ENCODE measurements at places on chromosomes 6 and 20.

DNA sequence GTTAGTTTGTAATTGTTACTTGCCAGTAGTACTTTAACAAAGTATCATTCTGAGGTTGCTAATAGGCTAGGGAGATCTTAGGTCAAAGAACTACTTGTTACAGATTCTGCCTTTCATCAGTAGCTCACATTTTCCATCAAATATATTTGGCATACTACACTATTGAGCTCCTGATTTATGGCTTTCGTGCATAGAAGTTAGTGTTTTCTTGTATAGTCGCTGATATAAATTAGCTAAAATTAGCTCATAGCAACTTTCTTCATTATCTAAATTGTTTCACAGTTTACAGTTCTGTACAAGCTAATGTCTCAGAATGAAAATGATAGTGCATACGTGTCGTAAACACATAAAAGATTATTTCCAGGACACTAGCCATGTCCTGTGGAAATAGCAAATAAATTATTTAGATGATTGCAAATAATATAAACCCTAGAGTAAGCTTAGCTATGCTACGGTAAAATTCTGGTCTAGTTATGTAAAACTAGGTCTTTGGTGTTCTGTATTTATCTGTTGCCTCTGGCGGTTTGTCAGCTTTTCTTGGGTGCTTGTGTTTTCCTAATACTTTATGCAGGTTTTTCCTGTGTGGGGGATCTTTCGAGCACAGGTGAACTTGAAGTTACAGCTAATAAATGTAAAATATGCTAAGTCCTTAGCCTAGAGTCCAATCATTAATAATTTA is 15.1 kb downstream of the PDE7B start:
- no peak for DNase-seq

DNA sequence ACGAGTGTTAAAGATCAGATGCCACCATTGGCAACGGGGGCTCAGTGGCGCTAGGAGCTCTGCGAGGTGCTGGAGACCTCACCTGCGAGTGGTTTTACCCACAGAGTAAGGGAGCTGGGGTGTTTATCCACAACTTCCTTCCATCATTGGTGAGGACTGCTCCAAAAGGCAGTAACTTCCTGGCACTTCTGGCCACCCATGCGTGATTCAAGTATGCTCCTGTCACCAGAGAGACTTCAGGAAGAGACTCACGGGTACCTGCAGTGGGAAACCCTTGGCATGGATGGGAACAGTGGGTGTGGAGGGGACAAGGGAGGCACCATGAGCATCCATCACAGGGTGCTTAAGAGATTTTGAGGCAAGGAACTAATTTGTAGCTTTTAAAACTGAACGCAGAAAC is 53.2 kb downstream of the RIN2 start:
- no peak for DNase-seq

GRCh38 chr20:50516180-50516934 is 6.2 kb downstream of the PTPN1 start:
- DNase-seq, result no peak

DNA sequence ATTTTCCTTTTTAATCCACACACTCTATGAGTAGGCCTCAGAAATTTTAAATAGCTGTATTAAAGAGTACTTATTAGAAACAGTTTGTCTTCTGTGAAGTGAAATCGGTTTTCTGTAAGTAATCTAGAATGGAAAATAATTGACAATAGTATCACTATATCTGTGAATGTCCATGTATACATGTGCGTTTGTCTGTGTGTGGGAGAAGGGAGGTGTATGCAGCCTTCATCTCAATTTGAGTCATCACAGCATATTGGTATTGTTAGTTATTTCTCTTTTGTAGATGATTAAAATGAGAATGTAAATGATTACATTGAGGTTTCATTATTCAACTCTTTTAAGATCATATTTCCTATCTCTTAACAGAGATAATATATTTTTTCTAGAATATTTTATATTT is 206.0 kb downstream of the EYS start:
- no peak for DNase-seq

DNA sequence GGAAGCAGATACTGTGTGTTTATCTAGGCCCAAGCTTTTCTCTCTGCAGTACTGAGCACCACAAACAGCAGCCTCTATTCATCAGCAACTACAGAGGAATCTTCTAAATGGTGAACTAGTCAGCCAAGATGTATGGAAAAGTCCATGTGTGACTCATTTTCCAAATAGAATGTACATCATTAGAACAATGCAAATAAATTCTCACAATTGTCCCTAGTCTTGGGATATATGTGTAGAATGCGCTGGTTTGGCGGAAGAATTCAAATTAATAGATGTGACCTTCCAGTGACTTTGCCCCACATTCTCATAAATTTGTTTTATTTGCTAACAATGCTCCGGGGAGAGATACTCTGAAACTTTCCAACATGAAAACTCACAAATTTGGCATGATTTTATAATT is 436.2 kb downstream of the CBLN4 start:
- no peak for DNase-seq

GRCh38 chr6:143158113-143158581 is 97.5 kb downstream of the AIG1 start:
- DNase-seq, result no peak

GRCh38 chr6:85451565-85452306 is 1.9 kb downstream of the NT5E start:
- DNase-seq, result no peak

- DNase-seq, result no peak
These were observed 97.6 kb downstream of the SLC22A23 start for GRCh38 chr6:3359101-3359752.

All from DMS 273 treated with DMSO at 0.1 percent for 48 hours (cell line).